ENCODE measurements at places on chromosomes 2 and 18.

DNA sequence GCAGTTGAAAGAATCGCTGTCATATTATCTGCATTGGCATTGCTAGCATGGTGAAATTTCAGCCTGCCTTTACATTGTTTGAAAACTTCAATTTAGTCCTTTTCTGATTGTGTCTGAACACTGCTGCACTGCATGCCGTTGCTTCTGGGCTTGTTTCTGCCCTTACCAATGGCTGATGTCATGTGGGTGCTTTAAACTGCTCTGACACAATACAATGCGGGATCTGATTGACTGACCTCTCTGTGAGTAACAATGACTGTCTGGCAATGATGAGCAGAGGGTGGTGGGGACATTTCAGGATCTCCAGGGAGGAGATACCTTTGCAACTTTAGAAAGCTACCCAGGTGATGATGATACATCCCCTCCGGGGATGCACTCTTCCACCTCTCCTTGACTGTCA is 119.5 kb upstream of the ZBTB14 start:
- no peak for DNase-seq

- DNase-seq: no peak
Measured at GRCh38 chr2:117502121-117502520, 312.4 kb upstream of the DDX18 start.

DNA sequence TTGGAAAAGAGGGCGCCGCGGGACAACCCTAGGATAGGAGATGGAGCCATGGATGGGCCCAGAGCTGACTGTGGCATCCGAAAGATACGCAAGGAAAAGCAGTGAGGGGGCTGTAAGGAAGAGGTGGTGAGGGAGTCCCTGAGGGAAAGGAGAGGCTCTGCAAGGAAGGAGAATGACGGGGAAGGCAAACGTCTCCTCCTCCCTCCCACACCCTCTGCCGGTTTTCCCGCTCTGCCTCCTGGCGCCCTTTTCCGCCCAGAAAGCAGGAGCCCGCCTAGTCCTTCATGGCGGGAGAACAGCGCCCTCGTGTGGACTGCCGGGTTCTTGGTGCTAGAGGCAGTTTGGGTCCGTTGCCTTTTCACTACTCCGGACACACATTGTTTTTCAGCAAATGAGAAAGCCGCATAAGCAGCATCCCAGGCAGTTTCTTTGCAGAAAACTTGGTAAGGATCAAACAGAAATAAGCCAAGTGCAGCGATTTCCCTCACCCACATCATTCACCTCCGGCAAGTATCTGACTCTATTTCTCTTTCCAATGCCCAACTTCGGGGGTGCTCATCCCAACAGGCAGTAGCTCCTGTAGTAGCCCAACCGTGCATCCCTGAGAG is 200.4 kb downstream of the INO80D start:
- peak; percentile 49 for DNase-seq

DNA sequence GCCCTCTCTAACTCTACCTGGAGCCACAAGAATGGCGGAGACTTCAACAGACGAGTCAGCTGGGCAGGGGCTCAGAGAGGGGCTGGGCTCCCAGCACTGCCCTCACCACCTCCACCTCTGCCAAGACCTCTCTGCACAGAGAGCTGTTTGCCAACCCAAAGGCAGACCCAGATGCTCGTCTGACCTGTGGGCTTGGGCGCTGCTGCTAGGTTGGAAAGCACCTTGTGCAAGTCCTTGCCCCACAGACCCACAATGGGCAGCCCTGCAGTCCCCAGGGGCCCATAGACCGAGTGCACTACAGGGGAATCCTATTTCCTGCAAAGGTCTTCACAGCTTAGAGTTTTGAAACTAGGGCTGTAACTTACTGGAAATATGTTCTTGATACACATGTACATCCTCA is 13.3 kb downstream of the ACKR3 start:
- no peak for DNase-seq

GRCh38 chr18:23573626-23574431 is 12.5 kb downstream of the NPC1 start:
- peak; percentile 80 for DNase-seq

- DNase-seq: no peak
Measured at GRCh38 chr2:204237416-204237815, 300.9 kb downstream of the ICOS start.

GRCh38 chr2:100730290-100730868 is 89.6 kb upstream of the NPAS2 start:
- DNase-seq: peak; percentile 57

DNA sequence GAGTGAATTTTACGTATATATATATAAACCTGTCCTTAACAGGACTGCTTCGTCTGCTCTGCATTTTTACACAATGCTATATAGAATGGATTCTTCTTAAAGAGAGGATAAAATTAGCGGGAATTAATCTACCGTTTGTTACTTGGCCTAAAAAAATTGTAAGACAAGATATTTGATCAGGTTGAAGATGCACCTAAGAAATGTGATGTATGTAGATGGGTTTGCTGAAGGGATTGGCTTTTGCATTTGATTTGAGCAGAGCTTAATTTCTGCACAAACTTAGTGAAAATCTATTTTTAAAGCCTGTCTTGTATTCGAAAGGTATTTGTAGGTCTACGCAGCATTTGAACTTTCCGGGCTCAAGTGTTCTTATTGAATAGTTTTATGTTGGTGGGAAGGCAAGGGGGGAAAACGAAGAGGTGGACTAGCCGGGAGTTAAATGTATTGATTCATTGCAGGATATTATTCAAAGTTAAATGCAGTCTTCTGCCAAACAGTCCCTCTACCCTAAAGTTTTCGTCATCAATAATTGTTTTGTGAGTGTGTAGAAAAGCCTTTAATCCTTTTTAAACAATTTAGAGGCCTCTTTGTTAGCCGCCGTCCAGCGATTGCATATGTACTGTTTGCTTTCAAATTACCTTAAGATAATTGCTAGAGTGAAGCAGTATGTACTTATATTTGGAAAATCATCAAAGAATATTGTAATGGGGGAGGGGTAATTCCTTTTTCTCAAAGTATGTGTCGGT is 1.2 kb downstream of the PPP1CB start:
- no peak for DNase-seq
